ENCODE measurements at places on chromosomes 5 and 9. TPM values are rescaled to one million over a fixed set of nuclear protein-coding genes. Genes with fewer than 3 reads are reported as not detected.

SPATA31C1 gene
- total RNA-seq: 0.05 TPM

REEP2 gene
- 0.08 TPM for total RNA-seq

GRCh38 chr9:132894346-132894745, 15.6 kb downstream of the SPACA9 start:
- H3K4me3 ChIP-seq: no peak overlapping the region
- no peak overlapping the region for H3K27ac ChIP-seq
- DNase-seq: peak; percentile 63
- H3K4me1 ChIP-seq: no peaks in the 10 kb centered on the region
- H3K36me3 ChIP-seq: peaks cover 38% of the 10 kb centered on the region

DNA sequence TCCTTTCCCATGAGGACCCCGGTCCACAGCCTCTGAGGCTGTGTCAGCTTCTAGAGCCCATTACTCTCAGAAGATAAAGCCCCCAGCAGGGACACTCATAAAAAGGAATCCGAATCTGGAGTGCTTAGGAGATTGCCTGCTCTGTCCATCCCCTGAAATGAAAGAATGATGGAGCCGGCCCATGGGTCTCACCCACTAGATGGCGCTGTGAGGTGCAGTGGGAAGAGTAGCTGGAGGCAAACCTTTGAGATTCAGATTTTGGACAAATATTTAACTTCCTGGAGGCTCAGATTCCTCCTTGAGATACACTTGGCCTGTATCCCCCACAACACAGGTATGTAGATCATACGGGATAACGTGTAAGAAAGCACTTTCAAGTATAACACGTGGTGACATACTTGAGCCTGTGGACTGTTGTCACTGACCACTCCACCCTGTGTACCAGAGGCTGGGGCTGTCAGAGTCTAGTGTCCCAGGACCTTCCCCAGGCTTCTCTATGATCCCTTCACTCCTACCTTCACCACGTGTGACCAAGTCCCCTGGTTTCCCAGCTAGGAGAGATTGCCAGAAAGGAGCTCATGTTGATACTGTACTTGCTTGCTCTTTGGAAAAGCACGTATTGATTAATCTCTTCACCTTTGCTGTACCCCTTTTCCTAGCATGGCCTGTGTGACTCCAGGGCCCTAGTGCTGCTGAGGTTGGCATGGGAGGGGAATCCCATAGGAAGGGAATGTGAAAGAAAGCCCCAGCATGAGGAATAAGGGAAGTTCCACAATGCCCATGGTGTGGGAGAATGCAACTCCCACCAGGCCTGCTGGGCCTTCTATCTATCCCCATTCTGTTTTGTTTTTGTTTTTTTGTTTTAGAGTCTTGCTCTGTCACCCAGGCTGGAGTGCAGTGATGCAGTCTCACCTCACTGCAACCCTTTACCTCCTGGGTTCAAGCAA, 32.1 kb downstream of the TRMO start:
- no peaks in the 10 kb centered on the region for H3K27me3 ChIP-seq
- no peaks in the 10 kb centered on the region for H3K36me3 ChIP-seq
- H3K4me3 ChIP-seq: no peak overlapping the region
- no peak overlapping the region for H3K27ac ChIP-seq

DNA sequence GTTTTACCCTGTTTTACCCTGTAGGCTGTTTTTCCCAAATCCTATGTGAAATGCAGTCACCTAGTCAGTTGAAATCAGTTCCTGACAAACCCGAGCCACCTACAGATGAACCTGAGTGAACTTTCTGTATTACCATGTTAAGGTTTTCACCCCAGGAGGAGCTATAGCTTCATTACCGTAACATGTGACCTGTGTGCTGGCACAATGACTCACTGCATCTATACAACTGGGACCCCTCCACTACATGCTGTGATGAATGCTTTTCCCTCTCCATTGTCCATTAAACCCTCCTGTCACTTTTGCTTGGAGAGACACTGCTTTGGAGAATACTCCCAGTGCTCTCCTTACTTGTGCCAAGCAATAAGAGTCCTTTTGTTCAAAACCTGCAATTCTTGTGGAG, 1974.8 kb downstream of the EFNA5 start:
- no peak overlapping the region for H3K27ac ChIP-seq
- no peaks in the 10 kb centered on the region for H3K36me3 ChIP-seq
- H3K4me3 ChIP-seq: no peak overlapping the region
- no peaks in the 10 kb centered on the region for H3K27me3 ChIP-seq
- DNase-seq: no peak

Data from liver (tissue), 10 donors.